ENCODE measurements at places on chromosomes 4 and X. TPM values are rescaled to one million over a fixed set of nuclear protein-coding genes. Genes with fewer than 3 reads are reported as not detected.

DNA sequence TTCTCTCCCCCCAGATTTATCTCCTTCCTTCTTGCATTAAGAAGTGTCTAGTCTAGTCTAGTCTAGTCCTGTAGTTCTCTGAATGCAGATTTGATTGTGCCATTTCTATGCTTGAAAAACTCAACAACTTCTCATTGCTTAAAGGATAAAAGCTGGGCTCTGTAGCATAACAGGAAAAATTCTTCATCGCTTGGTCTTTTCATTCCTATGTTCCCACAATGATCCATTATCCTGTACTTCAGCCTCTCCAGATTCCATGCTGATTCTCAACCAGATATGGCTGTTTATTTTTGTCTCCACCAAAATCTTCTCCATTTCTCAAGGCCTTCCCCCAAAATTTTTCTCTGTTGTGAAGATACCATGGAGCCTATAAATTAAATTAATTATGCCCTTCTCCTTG, 102.9 kb upstream of the STIM2 start:
- no peaks in the 10 kb centered on the region for H3K4me1 ChIP-seq
- H3K36me3 ChIP-seq, result no peaks in the 10 kb centered on the region
- no peaks in the 10 kb centered on the region for H3K27me3 ChIP-seq
- no peak overlapping the region for H3K4me3 ChIP-seq

- no peak for DNase-seq
- H3K4me1 ChIP-seq, result no peaks in the 10 kb centered on the region
- no peaks in the 10 kb centered on the region for H3K36me3 ChIP-seq
- no peaks in the 10 kb centered on the region for H3K27me3 ChIP-seq
- H3K4me3 ChIP-seq, result no peak overlapping the region
These were observed 140.3 kb upstream of the PGRMC2 start for GRCh38 chr4:128427832-128428366.

DNA sequence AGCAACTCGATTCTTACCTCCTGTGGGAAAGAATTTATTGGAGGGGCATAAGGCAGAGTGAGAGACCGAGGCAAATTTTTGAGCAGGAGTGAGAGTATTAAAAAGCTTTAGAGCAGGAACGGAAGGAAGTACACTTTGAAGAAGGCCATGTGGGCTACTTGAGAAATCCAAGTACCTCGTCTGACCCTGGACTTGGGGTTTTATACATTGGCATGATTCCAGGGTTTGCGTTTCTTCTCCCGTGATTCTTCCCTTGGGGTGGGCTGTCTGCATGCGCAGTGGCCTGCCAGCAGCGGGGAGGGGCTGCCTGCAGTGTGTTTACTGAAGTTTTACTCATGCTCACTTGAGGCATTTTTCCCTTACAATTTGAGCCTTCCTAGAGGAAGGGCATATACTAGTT, 3.4 kb downstream of the GALNT7 start:
- no peaks in the 10 kb centered on the region for H3K4me1 ChIP-seq
- no peak overlapping the region for H3K4me3 ChIP-seq
- no peak for DNase-seq
- no peaks in the 10 kb centered on the region for H3K36me3 ChIP-seq

- H3K4me1 ChIP-seq, result no peaks in the 10 kb centered on the region
- H3K27me3 ChIP-seq, result no peaks in the 10 kb centered on the region
- no peak for DNase-seq
- no peak overlapping the region for H3K27ac ChIP-seq
- H3K4me3 ChIP-seq, result no peak overlapping the region
These were observed 24.1 kb upstream of the MTM1 start for GRCh38 chrX:150544222-150544787.

MAGIX gene
- total RNA-seq, result 12.4 TPM

DNA sequence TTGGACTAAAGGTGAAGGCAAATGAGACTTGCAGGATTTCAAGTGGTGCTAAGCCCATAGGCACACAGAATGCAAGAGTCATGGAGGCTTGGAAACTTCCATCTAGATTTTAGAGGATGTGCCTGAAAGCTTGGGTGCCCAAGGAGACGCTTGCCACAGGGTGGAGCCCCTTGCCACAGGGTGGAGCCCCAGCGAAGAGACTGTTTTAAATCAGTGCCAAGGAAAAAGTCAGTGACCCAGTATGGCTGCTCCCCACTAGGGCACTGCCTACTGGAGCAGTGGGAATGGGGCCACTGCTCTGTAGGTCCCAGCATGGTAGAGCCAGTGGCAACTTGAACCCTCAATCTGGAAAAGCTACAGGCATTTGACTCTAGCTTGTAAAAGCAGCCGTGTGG, 794.2 kb upstream of the LCORL start:
- H3K4me3 ChIP-seq, result no peak overlapping the region
- H3K27ac ChIP-seq, result no peak overlapping the region
- H3K4me1 ChIP-seq, result no peaks in the 10 kb centered on the region
- no peaks in the 10 kb centered on the region for H3K27me3 ChIP-seq

DNA sequence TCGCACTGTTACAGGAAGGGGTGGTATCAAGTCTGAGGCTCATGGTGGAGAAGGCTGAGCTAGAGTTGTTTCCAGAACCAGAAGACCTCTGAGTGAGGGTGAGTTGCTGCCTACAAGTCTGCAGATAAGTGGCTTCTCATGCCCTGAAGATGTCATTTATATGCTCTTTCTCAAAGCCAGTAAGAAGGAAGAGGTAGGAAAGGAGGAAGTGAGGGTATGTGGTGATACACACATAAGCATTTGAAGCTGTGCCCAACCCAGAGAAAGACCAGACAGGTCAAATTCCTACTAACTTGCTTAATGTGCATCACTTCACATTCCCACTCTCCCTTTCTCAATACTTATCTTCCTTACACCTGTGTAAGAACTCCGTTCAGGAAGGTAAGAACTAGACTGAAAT, at the start of gene PPBP:
Gene PPBP, minus strand, starts transcription at position 130 of the 400 bp plus-strand sequence. Its CDS starts 87 bp downstream, at position 43.
- H3K4me3 ChIP-seq, result no peak within 1 kb of the TSS
- H3K27me3 ChIP-seq, result no peaks in the 10 kb centered on the region
- H3K4me1 ChIP-seq, result no peaks in the 10 kb centered on the region
- H3K27ac ChIP-seq, result no peak within 1 kb of the TSS
- no peak for DNase-seq

CT45A3 gene
- total RNA-seq, result not detected

GRCh38 chr4:25654031-25654970, 1.4 kb upstream of the SLC34A2 start:
- H3K4me1 ChIP-seq, result no peaks in the 10 kb centered on the region
- no peak overlapping the region for H3K27ac ChIP-seq
- H3K4me3 ChIP-seq, result no peak overlapping the region
- DNase-seq, result no peak

DNA sequence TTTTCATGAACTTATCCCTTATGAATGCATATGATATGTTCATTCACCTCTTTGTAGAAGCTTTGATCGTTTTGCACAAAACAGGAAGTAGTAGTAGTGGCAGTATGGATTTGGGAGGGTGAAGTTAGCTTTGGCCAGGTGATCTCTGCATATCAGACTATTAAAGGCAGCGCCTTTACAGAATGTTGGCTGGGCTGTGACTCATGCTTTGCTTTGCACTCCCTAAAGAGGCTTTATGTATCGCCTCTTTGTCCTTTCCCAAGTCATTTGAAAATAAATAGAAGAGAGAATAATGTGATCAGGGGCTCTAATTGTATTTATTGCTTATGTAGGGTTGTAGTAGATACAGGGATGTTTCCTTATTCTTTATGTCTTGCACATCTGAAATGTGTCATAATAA, 50.4 kb downstream of the SHROOM3 start:
- no peak overlapping the region for H3K4me3 ChIP-seq
- H3K4me1 ChIP-seq, result no peaks in the 10 kb centered on the region
- no peaks in the 10 kb centered on the region for H3K36me3 ChIP-seq
- no peaks in the 10 kb centered on the region for H3K27me3 ChIP-seq
- no peak for DNase-seq

NXF2 gene
- not detected for total RNA-seq

GRCh38 chr4:147734496-147734895, 2.6 kb downstream of the ARHGAP10 start:
- H3K36me3 ChIP-seq, result no peaks in the 10 kb centered on the region
- H3K4me1 ChIP-seq, result no peaks in the 10 kb centered on the region
- DNase-seq, result no peak
- H3K4me3 ChIP-seq, result peak overlapping the region; percentile 91
- peak overlapping the region; percentile 87 for H3K27ac ChIP-seq

FGFBP2 gene
- total RNA-seq, result 1.6 TPM

PDLIM3 gene
- total RNA-seq, result 771 TPM

- H3K4me3 ChIP-seq, result no peak overlapping the region
- DNase-seq, result no peak
- H3K27me3 ChIP-seq, result no peaks in the 10 kb centered on the region
- no peak overlapping the region for H3K27ac ChIP-seq
These were observed 14.1 kb upstream of the TMEM131L start for GRCh38 chr4:153451911-153452657.

CCDC158 gene
- total RNA-seq, result 2.2 TPM

DNA sequence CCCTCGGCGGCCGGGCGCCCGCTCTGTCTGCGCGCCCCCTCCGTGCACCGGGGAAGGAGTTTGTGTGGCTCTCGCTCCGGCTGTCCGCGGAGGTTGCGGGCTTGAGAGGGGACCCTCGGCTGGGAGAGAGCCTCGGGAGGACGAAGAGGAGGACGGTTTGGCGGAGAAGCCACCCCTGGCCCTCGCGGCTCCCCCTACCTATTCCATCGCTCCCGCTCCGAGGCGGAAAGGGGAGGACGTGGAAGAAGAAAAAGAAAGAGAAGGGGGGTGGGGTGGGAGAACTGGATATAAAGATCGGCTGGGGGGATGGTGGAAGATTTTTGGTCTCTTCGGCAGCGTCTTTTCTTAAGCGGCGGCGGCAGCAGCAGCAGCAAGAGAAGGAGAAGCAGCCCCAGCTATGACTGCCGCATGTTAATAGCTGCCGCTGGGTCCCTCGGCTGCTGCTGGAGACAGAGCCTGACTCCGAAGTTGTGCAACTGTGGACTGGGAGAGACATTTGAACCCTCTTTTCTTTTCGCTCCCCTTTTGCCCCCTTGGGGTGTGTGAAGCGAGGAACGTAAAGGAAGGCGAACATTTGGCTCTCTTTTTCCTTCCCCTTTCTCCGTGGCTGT, 895 bp downstream of the ADGRL3 start:
- H3K36me3 ChIP-seq, result no peaks in the 10 kb centered on the region
- no peaks in the 10 kb centered on the region for H3K4me1 ChIP-seq
- H3K4me3 ChIP-seq, result peak overlapping the region; percentile 48

DNA sequence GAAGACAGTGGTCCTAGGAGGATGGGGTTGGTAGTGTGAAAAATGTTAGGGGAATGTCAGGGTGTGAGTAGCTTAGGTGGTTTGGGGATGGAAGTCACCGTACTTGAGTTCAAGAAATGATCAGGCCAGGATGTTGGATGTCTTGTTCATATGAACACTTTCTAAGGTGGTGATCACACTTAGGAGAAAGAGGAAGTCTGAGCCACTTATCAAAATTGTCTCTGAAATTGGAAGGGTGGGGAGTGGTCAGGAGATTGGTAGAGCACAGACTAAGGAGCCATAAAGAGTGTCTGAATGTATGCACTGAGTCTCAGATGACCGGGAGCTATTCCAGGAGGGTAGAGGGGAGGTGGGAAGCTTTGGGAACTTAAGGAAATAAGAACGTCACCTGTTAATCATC, 17.3 kb downstream of the CMC4 start:
- no peaks in the 10 kb centered on the region for H3K36me3 ChIP-seq
- H3K4me1 ChIP-seq, result no peaks in the 10 kb centered on the region
- H3K27ac ChIP-seq, result no peak overlapping the region
- no peaks in the 10 kb centered on the region for H3K27me3 ChIP-seq

Measured in uterus (tissue), 4 donors.